ENCODE measurements at places on chromosomes 4 and X. TPM values are rescaled to one million over a fixed set of nuclear protein-coding genes. Genes with fewer than 3 reads are reported as not detected.

DNA sequence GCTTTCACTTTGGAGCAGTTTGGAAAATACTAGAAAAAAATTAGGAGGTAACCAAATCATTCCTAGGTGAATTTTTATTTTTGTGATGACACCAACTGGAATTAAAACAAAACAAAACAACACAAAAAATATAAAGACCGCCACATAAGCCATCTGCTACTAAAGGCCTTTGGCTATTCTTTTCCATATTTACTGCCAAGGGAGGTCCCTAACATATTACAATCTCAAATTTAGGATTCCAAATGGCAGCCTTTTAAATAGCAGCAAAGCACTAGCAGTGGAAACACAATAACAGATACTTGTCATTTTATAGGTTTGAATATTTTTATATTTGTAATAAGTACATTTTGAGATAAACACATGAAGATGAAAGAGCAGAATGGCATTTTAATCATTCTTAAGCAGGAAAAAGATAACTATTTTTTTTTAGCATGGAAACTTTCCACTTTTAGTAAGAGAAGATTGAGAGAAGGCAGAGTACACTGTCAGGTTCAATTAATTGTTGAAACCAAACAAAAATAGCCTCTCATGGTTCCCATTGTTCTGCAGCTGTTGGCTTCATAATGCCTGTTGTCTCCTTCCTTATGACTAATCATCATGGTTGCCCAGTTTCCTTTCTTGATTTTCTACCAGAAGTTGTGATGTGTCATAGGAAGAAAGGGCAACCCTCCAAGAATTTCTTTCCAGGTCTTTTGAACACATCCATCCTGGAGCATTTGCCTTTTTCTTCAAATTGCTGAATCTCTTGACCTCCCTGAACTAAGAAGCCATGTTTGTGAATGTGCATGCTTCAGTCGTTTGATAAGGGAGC lies 219.0 kb upstream of the EMCN start:
- no peaks in the 10 kb centered on the region for H3K4me1 ChIP-seq
- no peaks in the 10 kb centered on the region for H3K27me3 ChIP-seq
- H3K27ac ChIP-seq = peak overlapping the region; percentile 44
- no peaks in the 10 kb centered on the region for H3K36me3 ChIP-seq
- H3K4me3 ChIP-seq = no peak overlapping the region

DNA sequence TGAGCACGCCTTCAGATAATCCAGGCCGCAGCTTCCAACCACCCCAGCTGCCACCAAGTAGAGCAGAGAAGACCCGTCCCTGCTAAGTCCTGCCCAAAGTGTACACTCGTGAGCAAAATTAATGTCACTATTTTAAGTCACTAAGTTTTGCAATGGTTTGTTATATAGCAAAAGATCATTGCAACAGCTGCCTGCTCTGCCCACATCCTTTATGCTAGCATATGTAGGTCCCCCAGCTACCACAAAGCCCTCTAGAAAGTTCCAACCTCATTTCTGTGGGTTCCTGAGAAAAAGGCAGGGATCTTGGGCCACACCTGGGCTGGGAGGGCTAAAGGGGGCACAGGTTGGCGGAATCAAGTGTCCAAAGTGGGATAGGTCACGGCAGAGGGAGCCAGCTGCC lies 346.9 kb downstream of the BCOR start:
- no peak overlapping the region for H3K27ac ChIP-seq
- no peak for DNase-seq
- no peaks in the 10 kb centered on the region for H3K27me3 ChIP-seq
- H3K4me3 ChIP-seq = no peak overlapping the region
- no peaks in the 10 kb centered on the region for H3K36me3 ChIP-seq

GRCh38 chr4:82809619-82810018 lies 11.0 kb upstream of the SCD5 start:
- no peak overlapping the region for H3K4me3 ChIP-seq
- no peaks in the 10 kb centered on the region for H3K4me1 ChIP-seq
- H3K27me3 ChIP-seq = no peaks in the 10 kb centered on the region
- H3K36me3 ChIP-seq = no peaks in the 10 kb centered on the region
- no peak overlapping the region for H3K27ac ChIP-seq

The TLR2 gene
- 1.3 TPM for total RNA-seq

The NPY2R gene
- 0.62 TPM for total RNA-seq

The MXRA5 gene
- 2.9 TPM for total RNA-seq

The CYBB gene
- 36.7 TPM for total RNA-seq

DNA sequence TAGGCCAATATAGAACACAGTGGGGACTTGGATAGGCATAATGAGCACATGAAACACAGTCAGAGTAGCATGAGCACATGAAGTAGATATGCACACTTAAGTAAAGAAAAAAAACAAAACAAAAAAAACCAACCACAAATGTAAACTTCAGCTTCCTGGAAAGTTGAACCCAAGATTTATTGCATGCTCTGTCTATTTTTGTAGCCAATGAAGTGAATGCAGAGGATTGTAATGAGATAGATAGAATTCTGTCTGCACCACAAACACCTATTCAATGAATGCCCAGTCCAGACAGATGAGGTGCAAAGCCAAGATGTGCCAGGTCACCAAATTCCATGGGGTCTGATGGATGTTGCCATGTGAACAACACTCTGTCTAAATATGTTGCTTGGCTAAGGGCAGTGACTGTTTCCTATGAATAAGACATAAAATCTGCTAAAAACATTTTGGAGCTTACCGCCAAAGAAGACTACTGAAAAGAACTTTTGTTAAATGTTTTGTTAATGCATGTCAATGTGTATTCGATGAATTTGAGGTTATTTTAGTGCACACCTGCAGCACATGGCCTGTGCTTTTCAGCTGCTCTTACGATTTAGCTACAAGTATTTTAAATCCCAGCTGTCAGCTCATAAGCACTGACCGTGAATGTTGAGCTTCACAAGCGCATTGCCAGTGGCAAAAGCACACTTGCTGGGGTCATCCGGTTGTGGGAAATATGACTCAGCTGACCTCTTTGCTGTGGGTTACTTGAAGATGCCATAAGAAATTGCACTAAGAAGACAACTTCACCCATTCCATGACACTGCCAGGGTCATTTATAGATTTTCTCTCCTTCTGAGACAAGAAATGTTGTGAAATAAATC lies 374.8 kb upstream of the GNPDA2 start:
- DNase-seq = no peak
- H3K4me3 ChIP-seq = no peak overlapping the region
- H3K27ac ChIP-seq = no peak overlapping the region
- no peaks in the 10 kb centered on the region for H3K4me1 ChIP-seq
- H3K27me3 ChIP-seq = no peaks in the 10 kb centered on the region

- H3K36me3 ChIP-seq = no peaks in the 10 kb centered on the region
- peak overlapping the region; percentile 99 for H3K27ac ChIP-seq
- no peak for DNase-seq
- H3K4me3 ChIP-seq = no peak overlapping the region
- no peaks in the 10 kb centered on the region for H3K27me3 ChIP-seq
These were observed 52.8 kb downstream of the PDLIM5 start for GRCh38 chr4:94504545-94504944.

The GPR101 gene
- total RNA-seq = not detected

GRCh38 chr4:130393231-130393630 lies 1297.3 kb downstream of the C4orf33 start:
- H3K4me1 ChIP-seq = no peaks in the 10 kb centered on the region
- H3K36me3 ChIP-seq = no peaks in the 10 kb centered on the region
- peaks cover 4% of the 10 kb centered on the region for H3K27me3 ChIP-seq
- H3K4me3 ChIP-seq = no peak overlapping the region

The SYTL4 gene
- total RNA-seq = 85.3 TPM

The EMCN gene
- total RNA-seq = 33.3 TPM

- no peak for DNase-seq
- H3K27ac ChIP-seq = no peak overlapping the region
- H3K27me3 ChIP-seq = no peaks in the 10 kb centered on the region
- no peaks in the 10 kb centered on the region for H3K36me3 ChIP-seq
- H3K4me1 ChIP-seq = no peaks in the 10 kb centered on the region
These were observed 82.5 kb downstream of the RBM47 start for GRCh38 chr4:40546969-40547788.

DNA sequence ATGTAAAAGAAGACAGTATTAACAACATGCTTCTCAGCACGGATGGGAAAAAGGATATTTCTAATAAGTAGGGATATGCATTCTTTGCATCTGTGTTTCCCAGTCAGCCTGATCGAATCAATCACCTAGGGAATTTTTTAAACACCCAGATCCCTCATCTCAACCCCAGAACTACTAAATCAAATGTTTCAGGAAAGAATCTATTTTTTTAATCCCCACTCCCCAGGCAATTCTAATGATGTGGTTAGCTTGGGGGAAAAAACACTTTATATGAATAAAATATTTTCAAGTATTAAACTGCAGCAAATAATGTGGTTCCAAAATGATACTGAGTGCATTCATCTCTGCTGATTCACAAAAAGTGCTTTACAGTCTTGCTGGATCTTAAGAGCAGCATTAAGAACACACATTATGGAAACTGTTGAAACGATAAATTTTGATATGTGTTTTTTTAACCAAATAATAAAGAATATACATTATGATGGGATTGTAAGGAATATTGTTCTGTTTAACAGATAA lies 68.7 kb upstream of the GUCY1A1 start:
- H3K27me3 ChIP-seq = no peaks in the 10 kb centered on the region
- DNase-seq = no peak
- no peaks in the 10 kb centered on the region for H3K4me1 ChIP-seq
- no peak overlapping the region for H3K4me3 ChIP-seq

DNA sequence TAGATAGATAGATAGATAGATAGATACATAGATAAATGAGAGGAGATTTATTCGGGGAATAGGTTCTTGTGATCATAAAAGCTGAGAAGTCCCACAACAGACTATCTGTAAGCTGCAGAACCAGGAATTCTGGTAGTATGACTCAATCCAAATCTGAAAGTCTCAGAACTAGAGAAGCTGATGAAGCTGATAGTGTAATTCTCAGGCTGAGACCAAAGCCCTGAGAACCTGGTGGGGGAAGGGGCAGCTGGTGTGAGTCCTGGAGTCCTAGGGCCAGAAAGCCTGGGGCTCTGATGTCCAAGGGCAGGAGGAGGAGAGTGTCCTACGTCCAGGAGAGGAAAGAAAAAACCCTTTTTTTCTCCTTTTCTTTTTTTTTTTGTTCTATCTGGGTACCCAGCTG lies 8.0 kb upstream of the BANK1 start:
- H3K27ac ChIP-seq = no peak overlapping the region
- no peak for DNase-seq
- no peaks in the 10 kb centered on the region for H3K4me1 ChIP-seq
- H3K36me3 ChIP-seq = no peaks in the 10 kb centered on the region
- no peaks in the 10 kb centered on the region for H3K27me3 ChIP-seq

DNA sequence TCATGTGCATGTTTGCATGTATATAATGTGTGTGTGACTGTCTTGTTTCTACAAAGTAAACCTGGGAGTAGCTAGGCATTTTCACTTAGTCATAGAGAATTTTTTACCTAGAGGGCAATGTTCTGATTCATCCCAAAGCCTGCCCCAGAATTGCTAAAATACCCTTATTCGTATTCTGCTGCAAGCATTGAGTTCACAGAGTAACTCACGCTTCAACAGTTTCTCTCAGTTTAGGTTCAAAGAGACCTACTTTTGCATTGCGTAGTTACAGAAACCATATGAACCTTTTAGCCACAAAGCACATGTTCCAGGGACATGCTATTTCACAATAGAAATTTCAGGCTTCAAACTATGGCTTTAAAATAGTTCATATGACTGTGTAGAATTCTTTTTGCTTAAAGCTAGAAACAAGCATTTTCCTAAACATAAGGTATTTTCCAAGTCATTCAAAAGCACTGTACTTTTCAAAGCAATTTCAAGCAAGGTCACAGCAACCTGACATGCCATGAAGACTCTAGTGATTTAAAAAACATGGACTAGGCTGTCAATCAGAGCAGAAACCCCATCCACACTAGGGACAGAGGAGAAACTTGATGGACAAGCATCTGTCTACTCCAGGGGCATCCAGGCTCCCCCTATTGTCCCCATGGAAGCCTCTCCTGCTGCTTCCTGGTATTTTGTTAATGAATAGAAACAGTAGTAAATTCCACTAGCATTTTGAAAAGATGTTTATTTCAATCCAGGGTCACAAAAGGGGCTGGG lies 81.5 kb upstream of the MAPK10 start:
- H3K36me3 ChIP-seq = no peaks in the 10 kb centered on the region
- H3K4me1 ChIP-seq = no peaks in the 10 kb centered on the region
- no peak for DNase-seq
- H3K4me3 ChIP-seq = no peak overlapping the region

DNA sequence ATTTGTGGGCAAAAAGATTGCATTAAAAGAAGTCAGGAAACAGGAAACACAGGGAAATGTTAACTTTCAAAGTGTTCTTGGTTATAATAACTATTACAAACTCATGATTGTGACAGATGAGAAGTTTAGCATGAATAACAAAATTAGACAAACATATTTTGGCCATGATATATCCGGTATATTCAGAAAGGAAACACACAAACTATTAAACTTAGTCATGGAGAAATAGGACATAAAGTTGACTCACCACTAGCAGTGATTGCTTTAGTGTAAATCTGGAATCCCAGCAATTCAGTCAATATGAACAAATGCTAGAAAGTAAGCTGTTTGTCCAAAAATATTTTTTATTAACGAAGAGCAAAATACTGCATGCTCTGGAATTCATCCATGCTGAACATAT lies 1299.9 kb downstream of the C4orf33 start:
- H3K4me3 ChIP-seq = no peak overlapping the region
- no peak overlapping the region for H3K27ac ChIP-seq
- H3K4me1 ChIP-seq = no peaks in the 10 kb centered on the region

The CCSER1 gene
- 2.8 TPM for total RNA-seq

The XK gene
- total RNA-seq = 2.5 TPM

The FAM9C gene
- total RNA-seq = 0.07 TPM

The SSX2B gene
- total RNA-seq = not detected

The SPANXN3 gene
- total RNA-seq = not detected

Measured in uterus (tissue), 4 donors.